Suppressor macrophage (primary cell): ENCODE measurements at places on chromosomes 4 and X.

DNA sequence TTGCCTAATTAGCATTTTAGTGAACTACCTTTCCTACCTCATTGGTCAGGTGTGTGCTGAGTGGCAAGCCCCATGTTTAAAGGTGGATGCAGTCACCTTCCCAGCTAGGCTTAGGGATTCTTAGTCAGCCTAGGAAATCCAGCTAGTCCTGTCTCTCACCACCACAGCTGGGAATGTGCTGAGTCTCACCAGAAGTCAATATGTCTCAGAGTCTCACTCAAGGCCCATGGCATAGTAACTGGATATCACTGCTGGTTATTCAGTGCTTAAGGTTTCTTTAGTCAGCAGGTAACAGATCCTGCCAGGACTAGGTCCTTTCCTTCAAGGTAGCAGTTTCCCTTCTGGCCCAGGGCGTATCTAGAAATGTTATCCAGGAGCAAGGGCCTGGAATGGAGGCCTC is 136.5 kb downstream of the COX18 start:
- no peak for DNase-seq

GRCh38 chrX:66731398-66731797 is 92.5 kb upstream of the EDA2R start:
- DNase-seq, result peak; percentile 0

DNA sequence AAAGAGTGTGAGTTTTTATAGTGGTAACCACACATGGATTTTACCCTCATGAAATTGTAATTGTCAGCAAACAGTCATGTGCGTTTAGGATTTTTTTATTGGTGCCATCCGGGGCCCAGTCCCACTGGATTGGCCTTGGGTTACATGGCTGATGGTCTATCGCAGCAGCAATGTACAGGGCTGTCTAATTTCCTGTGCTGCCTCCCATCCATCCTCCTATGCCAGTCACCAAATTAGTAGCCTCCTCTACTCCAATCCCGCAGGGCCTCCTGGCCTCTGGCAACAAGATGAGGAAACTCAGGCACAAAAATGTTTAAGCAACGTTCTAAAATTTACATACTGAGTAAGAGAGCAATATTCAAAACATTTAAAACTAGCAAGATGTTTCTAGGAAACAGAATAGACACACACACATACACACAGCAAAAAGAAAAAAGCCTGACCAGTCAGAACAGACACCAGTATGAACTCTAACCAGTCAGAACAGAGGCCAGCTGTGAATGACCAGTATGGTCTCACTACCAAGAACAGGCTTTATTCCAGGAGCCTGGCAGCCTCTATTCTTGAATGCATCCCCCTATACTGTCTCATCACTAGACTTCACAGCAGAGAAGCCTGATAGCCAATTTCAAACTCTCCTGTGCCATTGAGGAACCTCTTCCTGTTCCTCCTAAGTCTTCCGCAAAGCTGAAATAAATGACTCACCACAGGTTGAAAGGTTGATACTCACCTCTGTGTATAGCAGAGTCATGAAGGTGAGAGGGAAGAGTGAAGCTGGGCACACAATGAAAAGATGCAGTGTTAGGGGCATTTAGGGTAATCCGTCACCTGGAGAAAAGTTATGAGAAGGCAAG is 42.6 kb downstream of the CHRNA9 start:
- DNase-seq, result no peak

- no peak for DNase-seq
Observed at GRCh38 chr4:185464887-185465286, 6.6 kb downstream of the CCDC110 start.

DNA sequence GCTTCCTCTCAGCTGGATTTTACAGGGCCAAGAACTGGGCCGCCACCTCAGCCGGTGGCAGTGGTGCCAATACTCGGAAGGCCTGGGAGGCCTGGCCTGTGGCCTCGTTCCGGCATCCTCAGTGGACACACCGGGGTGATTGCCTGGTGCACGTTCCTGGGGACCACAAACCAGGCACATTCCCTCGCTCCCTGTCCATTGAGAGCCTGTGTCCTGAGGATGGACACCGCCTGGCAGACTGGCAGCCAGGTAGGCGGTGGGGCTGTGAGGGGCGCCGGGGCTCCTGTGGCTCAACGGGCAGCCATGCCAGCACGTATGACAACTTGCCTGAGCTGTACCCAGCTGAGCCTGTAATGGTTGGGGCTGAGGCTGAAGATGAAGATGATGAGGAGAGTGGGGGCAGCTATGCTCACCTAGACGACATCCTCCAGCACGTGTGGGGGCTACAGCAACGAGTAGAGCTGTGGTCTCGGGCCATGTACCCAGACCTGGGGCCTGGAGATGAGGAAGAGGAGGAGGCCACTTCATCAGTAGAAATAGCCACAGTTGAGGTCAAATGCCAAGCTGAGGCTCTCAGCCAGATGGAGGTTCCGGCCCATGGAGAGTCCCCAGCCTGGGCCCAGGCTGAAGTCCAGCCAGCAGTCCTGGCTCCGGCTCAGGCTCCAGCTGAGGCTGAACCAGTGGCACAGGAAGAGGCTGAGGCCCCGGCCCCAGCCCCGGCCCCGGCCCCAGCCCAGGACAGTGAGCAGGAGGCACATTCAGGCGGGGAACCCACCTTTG is 70.4 kb downstream of the STARD8 start:
- no peak for DNase-seq

- no peak for DNase-seq
Observed at GRCh38 chr4:4521731-4522130, 20.1 kb downstream of the STX18 start.

DNA sequence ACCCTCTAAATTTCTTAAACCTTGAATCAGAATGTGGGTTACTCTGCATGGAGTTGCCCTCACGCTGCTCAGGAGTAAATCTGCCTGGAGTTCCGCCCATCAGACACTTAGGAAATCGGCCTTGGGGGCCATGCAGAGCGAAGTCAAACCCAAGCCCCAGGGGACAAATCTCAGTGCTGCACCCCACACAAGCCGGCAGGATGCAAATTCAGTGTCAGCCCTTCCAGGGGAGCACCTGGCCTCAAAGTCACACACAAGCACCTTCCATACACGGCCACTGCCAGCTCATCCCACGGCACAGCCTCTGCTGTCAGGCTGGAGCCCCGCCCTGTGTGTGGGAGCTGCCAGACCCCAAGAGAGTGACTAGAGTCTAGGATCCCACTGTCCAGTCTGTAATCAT is 27.4 kb downstream of the RNF212 start:
- DNase-seq, result no peak

GRCh38 chrX:101408532-101408841 is 465 bp downstream of the HNRNPH2 start:
- no peak for DNase-seq

- DNase-seq, result peak; percentile 39
Observed at GRCh38 chr4:67899096-67899495, 15.3 kb upstream of the TMPRSS11D start.

- DNase-seq, result no peak
Observed at GRCh38 chrX:49878128-49878833, 1.0 kb upstream of the USP27X start.

- DNase-seq, result no peak
Observed at GRCh38 chrX:10945498-10945897, 165.6 kb upstream of the HCCS start.

DNA sequence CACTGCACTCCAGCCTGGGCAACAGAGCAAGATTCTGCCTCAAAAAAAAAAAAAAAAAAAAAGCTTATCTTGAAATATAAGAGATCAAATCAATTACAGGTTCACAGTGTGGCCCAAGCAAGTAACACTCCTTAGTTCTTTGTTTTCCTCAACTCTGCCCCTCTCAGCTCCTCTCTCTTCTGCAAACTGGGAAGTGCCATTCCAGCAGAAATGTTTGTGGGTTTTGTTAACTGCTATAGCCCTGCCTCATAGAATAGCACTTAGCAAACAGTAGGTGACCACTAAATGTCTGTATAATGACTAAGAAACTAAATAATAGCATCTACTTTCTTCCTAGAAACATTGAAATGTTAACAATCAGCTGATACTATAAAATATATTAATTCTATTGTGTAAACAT is 160.0 kb upstream of the NAP1L5 start:
- peak; percentile 74 for DNase-seq

DNA sequence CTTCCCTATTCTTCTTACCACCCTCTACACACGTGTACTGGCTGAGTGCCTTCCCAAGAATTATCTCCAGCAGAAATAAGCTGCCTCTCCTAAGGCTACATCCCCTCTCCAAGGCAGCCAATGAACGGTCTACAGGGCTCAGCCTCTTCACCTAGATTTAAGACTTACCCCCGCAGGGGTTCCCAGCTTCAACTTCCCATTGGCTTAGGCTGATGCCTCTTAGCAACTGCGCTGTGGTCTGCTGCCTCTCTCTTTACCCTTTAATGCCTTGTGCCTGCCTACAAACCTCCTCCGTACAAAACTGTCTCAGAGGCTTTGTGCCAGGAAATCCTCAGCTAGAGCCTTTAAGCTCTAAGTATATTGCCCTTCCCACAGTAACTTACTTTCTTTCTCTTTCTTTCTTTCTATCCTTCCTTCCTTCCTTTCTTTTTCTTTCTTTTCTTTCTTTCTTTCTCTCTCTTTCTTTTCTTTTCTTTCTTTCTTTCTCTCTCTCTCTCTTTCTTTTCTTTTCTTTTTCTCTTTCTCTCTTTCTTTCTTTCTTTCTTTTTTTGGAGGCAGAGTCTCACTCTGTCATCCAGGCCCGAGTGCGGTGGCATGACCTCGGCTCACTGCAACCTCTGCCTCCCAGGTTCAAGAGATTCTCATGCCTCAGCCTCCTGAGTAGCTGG is 15.1 kb upstream of the PIGA start:
- DNase-seq, result peak; percentile 8

DNA sequence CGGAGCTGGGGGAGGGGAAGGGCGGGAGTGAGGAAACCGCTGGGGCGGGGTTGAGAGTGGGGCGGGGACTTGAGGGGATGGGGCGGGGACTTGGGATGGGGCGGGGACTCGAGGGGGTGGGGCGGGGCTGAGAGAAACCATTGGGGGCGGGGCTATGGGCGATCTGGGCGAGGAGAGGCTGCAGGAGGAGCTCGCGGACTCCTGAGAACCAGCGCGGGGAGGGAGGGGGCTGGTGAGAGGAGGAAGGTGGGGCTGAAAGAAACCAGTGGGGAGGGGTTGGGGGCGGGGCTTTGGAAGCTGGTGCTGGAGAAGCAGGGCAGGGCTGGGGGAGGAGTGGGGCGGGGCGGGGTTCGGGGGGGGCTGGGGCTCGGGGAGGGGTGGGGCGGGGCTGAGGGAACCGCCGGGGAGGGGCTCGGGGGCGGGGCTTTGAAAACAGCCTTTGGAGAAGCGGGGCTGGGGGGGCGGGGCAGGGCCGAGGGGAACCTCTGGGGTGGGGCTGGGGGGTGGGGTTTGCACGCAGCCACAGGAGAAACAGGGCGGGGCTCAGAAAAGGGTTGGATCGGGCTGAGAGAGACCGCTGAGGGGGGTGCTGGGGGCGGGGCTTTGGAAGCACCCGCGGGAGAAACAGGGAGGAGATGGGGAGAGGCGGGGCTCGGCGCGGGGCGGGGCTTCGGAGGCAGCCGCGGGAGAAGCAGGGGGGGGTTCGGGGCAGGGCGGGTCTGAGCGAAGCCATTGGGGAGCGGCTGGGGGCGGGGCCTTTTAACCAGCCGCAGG is 777 bp upstream of the EOLA2 start:
- peak; percentile 95 for DNase-seq

DNA sequence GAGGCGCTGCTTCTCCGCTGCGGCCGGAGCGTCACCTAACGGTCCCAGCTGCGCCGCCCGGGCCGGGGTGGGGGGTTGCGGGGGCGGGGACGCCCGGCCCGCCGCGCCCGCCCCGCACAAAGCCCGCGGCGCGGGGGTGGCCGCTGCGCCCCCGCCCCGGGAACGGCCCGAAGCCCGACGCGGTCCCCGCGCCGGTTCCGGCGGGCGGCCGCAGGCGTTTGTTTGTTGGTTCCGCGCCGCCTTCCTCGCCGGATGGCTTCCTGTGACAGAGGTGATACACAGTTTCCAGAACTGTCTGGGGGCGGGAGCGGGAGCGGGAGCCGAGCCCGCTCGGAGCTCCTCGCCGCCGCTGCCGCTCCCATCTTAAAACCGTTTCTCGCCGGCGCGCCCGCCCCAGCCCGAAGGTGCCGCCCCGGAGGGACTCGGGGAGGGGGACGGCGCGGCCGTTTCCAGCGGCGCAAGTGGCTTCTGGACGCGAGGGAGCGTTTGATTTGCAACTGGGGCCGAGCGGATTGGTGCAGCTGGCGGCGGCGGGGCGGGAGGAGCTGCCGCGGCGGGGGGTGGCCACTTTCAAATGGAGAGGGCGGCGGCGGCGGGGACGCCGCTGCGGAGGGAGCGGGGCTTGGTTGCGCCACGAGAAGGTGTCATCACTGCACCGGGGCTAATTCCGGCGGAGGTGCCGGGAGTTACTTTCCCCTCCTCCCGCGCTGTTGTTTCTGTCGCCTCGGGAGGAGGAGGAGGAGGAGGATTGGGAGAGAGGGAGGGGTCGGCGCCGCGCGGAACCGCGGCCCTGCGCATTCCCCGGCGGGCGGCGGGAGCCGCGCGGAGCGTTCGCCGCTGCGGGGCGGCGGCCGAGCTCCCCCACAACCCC is 2.3 kb downstream of the JADE1 start:
- DNase-seq, result peak; percentile 95
